ENCODE measurements at places on chromosomes 5 and 9. TPM values are rescaled to one million over a fixed set of nuclear protein-coding genes. Genes with fewer than 3 reads are reported as not detected.

DNA sequence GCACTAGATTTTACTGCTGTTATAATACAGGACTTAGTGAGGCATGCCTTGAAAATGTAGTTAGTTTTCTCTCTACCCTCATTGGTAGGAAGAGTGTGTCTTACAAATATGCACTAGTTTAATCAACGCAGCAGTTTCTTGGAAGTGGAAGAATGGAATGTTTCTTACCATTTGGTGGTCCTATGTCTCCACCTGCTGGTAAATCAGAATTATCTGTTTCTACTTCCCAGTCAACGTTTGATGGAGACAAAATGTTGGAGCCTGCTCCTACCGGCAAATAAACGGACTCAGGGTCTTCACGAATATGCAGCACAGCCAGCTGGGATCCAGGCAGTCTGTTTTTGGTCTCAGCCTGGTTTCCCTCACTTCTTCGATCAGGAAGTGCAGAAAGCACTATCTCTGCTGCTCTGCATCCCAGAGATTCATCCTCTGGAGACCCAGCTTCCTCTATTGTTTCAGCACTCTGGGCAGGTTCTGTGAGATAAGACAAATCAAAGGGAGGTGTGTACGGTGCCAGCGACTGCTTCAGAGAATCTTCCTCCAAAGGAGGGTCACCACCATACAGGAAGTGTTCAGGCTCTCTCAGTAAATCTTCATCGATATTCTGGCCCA, 59.5 kb upstream of the PCA3 start:
- peak; percentile 98 for DNase-seq

GRCh38 chr9:114031037-114031630, 47.0 kb downstream of the AMBP start:
- no peak for DNase-seq

The SLC36A3 gene
- not detected for total RNA-seq

- DNase-seq, result no peak
Measured at GRCh38 chr5:541539-542318, 17.5 kb upstream of the SLC9A3 start.

DNA sequence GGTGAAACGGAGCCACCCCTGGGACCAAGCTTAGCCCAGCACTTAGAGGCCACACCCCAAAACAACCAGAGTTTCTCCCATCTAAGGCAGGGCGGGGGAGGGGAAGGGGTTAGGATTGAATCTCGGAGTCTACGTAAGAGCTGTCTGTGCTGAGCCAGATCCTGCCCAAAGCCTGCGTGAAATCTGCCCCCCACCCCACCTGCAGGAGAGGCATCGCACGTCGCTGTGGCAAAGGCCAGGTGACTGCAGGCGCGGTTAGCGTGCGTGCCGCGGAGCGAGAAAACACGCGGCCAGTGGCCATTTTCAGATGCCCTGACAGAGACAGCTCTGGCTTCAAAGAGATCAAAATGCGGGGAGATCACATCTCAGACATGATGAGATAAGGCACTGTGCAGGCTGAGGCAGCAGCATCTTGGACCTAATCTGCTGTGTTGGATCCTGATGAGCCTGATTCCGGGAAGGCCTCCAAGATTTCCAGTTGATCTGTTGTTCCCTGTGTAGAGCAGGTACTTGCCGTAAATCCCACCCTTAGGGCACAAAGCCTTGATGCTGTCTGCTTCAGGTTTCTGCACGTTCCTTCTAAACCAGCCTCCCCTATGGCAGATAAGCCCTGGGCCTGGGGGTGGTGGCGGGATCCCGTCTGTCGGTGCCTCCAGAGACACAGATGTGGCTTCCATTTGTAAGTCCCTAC, 2.5 kb upstream of the QSOX2 start:
- DNase-seq, result no peak

Data from fibroblast of the aortic adventitia (primary cell).